Occipital lobe (tissue), 3 donors: ENCODE measurements at places on chromosomes 7 and 10.

- DNase-seq = no peak
Observed at GRCh38 chr10:92997620-92998019, 63.0 kb upstream of the CYP26C1 start.

DNA sequence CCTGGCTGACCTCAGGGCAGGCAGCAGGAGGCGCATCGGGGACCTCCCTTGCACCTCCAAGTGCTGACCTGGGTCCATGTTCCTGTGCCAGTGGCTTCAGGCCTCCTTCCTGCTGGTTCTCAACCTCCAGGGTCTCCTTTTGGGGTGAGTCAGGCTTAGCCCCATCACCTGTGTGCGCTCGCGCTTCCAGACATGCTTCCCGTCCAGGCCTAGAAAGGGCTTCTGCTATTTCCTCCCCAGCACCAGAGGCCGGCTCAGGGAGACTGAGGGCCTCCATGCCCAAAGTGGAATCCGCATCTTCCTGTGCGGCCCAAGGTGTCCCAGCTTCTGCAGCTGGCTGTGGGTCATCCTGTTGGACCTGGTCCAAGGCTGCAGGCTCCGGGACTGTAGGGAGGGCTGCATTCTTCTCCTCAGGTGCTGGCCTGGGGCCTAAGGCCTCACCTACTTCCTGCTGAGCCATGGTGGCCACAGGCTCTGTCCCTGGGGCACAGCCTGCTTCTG, 5.9 kb downstream of the NACAD start:
- no peak for DNase-seq

DNA sequence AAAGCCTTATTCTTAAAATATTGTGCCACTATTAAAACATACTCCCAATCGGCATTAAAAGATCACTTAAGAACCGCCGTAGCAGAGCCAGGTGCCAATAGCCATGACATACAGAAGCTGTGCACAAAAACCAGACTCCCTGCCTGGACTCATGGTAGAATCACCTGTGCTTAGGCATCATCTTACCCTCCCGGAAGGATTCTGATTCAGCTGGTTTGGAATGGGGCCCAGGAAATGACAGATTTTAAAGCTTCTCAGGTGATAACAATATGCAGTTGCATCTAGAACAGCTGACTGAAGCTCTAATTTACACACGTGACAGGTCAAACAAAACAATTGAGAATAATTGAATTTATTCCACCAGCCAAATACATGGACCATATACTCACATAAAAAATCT, 10.7 kb downstream of the A1CF start:
- DNase-seq = no peak

DNA sequence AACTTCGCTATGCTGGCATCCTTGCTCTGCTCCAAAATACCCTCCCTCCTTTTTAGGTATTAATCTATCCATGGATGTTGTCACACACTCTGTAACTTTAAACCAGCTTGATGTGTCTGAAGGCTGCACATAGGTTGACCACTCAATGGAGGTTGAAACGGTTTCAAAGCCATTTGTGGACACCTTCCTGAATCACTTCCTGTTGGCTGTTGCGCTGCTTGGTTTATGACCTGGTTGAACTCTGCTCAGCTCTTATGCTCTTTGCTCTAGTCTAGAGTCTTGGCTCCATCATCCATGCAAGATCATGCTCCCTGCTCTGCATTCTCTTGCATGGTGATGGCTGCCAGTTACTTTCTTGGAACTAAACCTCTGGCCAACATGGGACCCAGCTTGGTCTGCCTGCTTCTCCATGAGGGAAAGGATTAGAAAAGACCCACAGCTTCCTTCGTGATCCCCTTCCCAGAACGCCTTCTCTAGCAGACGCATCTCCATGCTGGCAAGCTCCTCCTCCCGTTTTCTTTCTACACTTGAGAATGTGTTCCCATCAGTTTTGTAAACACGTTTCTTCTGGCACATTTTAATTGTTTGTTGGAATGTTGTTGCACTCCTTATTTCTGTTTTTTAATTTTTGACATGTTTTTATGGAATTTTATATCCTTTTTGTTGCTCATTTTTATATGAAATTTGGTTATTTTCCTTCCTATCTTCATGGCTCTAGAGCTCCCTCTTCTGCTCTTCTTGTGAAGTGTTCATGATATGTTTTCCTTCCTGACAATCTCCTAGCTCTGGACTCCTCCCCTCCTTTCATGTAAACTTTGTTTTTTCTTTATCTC, 149.8 kb downstream of the XPNPEP1 start:
- no peak for DNase-seq

- DNase-seq = no peak
Observed at GRCh38 chr10:17793823-17794644, 15.1 kb upstream of the MRC1 start.

DNA sequence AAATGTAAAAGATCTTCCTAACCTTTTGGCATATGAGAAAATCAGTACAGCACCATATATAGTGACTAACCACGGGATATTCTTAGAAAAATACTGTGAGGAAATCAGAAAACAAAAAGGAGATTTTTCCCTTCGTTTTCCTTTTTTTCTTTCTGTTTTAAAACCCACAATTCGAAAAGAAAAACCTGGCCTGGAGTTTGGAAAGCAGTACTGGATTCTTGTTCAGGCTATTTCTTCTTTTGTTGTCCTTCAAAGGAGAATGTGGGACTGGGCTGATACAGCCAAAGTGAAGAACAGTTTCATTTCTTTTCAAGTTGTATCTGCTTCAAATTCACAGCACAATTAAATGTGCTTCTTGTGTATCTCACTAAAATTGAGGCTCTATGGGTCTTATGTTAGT, 156.8 kb upstream of the PHYHIPL start:
- DNase-seq = no peak

- DNase-seq = no peak
Observed at GRCh38 chr10:127612-128432, 7.4 kb upstream of the ZMYND11 start.

DNA sequence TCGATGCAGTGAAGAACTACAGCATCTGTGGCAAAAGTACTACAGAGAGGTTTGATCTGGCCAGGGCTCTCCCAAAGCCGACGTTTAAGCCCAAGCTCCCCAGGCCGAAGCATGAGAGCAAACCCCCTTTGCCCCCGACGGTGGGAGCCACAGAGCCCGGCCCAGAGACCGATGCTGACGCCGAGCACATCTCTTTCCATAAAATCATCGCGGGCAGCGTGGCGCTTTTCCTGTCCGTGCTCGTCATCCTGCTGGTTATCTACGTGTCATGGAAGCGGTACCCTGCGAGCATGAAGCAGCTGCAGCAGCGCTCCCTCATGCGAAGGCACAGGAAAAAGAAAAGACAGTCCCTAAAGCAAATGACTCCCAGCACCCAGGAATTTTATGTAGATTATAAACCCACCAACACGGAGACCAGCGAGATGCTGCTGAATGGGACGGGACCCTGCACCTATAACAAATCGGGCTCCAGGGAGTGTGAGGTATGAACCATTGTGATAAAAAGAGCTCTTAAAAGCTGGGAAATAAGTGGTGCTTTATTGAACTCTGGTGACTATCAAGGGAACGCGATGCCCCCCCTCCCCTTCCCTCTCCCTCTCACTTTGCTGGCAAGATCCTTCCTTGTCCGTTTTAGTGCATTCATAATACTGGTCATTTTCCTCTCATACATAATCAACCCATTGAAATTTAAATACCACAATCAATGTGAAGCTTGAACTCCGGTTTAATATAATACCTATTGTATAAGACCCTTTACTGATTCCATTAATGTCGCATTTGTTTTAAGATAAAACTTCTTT, 2.3 kb downstream of the LRRTM3 start:
- peak; percentile 26 for DNase-seq

- peak; percentile 8 for DNase-seq
Observed at GRCh38 chr10:127398140-127398970, 150.8 kb upstream of the NPS start.

DNA sequence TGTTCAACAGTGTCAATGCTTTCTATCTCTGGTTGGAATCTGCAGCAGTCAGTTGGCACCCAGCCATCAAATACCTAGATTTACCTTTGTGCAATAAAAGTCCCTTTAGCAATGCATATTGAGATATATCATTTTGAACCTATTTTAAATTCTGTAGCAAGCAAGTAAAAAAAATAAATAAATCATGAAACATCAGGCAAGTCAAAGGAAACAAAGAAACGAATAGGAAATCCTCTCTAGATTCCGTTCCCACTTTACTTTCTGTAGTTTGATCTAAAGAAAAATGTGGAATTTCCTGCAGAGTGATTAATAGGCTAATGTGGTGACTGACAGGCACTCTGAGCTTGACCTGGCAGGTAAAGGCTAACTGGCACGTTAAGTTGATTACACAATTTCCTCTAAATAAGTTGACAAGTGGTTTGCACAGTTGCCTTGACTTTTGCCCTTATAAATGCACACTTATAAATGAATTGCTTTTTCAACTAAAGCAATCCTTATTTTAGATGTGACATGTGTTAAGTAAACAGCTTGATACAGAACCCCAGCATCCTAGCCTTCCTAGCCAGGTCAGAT, 208.1 kb upstream of the TCF7L2 start:
- no peak for DNase-seq

GRCh38 chr7:99794585-99795502, 10.9 kb upstream of the CYP3A4 start:
- no peak for DNase-seq

DNA sequence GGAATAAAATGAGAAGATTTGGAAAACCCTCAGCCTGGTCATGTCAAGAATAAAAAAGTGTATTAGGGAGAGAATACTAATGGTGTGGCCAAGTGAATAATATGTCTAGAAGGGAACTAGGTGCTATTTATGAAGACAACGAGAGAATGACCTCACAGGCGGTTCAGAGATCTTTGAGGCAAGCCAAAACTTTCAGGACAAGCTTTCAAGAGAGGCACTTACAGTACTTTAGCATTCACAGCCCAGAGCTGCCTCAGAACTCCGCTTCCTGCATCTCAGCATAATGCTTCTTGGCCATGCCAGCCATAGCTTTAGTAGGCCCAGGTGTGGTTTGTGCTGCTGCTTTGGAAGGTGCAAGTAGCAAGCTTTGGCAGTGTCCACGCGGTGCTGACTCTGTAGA, 37.2 kb upstream of the CCDC7 start:
- DNase-seq = no peak

DNA sequence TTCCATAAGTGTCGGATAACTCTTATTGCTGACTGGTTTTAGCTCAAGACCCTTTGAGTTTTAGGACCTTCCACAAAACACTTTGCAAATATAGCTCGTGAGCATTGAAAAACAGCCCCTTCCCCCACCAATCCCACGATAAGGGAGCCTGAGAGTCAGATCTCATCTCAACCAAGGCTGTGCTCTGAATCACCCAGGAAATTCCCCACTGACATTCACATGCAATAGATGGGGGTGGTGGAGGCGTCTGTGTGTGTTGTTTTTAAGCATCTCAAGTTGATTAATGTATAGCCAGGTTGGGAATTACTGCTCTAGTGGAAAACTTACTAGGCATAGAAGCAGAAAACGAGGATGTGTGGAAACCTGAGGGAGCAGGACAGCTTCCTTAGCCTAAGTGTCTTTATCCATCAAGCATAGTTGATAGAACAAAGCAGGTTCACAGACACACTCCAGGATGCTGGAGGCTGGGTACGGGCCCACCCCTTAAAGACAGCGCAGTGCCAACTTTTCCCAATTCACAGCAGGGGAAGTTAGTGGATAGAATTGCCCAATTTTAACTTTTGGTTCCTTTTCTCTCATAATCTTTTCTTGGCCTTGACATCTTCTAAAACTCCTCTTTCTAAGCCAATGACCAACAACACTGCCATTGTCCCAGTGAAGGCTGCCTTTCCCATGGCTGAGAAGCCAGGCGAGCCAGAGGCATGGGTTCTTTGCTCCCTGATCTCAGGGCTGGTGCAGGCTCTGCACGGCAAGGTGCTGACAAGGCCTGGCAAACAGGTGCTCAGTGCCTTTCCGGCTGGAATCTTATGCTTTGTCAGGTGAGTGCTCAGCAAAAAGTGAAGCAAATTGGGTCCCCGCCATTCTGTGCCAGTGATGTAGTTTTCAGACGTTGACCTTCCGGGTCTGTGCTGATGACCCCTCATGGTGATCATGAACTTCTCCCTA, 98.5 kb upstream of the INSIG1 start:
- no peak for DNase-seq

- DNase-seq = peak; percentile 48
Observed at GRCh38 chr10:91340613-91341362, 69.4 kb upstream of the HECTD2 start.

DNA sequence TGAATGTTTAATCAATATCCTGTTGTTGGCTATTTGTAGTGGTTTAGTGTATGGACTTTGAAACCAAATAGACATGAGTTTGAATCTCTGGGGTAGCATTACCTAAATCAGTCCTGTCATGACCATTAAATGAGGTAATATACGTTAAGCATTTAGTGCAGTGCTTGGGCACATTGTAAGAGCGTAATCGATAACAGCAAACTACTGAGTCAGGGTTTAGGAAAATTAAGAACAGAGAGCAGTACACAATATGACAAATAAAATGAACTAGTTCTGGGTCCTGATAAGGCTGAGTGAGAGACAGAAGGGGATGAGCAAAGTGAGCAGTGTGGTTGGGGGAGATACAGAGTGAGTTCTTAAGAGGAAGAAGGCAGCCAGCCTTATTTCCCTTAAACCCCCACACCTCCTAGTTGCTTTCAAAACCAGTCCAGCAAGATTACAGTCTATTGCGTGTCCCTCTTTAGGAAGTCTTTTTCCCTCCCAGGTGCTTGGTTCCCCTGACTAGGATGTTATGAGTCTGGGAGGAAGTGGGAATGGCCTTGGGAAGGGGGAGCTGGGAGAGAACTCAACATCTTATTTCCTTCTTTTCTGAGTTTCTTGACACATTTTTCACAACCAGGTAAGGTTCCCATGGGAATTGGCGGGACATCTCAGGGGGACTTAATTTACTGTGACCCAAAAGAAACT, 171.0 kb downstream of the SND1 start:
- DNase-seq = no peak

DNA sequence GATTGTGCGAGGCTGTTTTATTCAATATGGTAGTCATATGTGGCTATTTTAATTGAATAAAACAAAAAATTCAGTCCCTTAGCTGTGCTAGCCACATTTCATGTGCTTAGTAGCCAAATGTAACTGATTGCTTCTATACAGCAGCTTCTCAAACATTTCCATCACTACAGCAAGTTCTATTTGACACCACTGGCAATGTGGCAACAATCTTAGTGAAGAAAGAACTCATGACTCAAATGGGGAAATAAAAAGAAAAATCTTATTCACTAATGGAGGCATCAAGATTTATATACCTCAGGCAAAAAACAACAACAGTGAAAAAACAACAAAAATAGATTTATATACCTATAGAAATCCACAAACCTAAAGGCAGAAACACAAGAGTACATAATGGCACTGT, 17.9 kb downstream of the SEM1 start:
- no peak for DNase-seq

DNA sequence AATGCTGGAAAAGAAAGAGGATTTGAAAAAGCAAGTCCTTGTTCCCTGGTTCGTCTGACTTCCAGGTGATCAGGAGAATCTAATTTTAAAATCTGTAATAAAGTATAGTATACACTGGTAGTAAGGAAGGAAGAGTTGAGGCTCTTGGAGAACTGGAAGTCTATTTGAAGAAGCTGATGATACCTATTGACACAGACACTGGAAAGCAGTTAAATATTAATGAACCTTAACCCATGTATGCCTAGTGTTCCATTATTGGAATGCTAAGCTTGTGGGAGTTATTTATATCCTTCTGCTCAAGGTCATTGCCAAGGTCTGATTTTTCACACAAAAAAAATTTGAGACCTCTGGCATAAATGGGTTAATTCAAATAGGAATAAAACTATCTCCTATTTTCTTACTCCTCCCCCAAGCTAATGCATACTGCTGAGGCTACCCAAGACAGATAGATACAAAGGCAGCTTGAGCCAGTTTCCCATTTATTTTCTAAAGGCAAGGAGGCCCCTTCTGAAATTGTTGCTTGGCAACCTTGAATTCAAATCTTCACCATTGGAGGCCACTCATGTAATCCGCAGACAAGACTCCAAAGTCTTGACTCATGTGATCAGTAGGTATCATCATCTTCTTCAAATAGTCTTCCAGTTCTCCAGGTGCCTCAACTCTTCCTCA, 110.2 kb downstream of the FZD1 start:
- DNase-seq = no peak
